CD8-positive, alpha-beta T cell (primary cell): ENCODE measurements at places on chromosomes 1 and 21.

GRCh38 chr1:243500512-243500911 is 244.7 kb downstream of the SDCCAG8 start:
- no peak for DNase-seq

DNA sequence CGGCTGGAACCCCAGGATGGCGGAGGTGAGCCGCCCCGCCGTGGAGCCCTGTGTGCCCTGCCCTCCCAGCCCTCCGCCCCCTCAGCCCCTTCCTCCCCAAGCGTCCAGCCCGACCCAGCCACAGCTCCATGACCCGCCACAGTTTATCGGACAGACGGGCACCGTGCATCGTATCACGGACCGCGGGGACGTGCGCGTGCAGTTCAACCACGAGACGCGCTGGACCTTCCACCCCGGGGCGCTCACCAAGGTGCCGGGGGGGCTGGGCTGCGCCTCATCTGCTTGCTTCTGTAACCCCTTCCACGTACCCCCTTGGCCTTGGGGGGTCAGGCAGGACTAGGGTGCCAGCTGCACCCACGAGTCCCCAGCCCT is 6.6 kb upstream of the MMP23B start:
- DNase-seq: peak; percentile 11

- no peak for DNase-seq
Observed at GRCh38 chr1:195141294-195141693, 1466.9 kb downstream of the KCNT2 start.

- no peak for DNase-seq
Observed at GRCh38 chr1:76933847-76934815, 66.9 kb downstream of the ST6GALNAC5 start.

DNA sequence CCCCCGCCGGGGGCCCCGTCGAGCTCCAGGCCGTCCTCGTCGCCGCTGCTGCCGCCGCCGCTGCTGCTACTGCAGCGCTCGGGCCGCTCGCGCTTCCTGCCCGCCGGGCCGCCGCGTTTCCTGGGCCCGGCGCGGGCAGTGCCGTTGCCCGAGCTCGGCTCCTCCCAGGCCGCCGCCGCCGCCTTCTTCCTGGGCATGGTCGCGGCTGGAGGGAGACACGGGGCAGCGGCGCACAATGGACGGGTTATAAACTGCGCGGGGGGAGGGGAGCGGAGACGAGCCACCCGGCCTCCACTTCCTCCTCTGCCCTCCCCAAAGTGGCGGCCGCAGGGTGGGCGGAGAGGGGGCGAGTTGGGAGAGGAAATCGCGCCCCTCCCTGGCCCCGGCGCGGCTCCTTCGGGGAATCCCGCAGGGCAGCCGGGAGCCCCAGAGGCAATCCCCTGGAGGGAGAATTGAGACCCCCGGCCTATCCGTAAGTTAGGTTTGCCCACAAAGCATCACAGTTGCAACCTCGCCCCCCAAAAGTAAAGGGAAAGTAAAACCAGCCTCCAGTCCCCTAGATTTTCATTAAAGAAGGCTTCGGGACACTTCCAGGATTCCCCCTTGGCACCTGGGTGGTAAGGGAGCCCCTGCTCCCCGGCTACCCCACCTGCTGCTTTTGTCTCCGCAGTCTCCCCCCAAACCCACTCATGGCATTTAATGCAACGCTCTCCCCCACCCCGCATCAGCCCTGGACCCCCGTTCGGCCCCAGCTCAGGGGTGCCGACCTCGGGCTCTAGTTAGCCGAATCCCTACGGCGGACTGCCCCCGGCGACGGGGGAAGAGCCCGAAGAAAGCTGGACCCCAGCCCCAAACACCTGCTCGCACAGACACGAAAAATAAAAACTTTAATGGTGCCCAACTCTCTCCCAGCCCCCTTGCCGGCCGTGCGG is 893 bp downstream of the RCC2 start:
- peak; percentile 59 for DNase-seq

GRCh38 chr21:34670962-34671348 is 2.2 kb downstream of the CLIC6 start:
- no peak for DNase-seq

- DNase-seq: no peak
Observed at GRCh38 chr1:160866001-160866694, 3.5 kb upstream of the CD244 start.

- no peak for DNase-seq
Observed at GRCh38 chr1:235357485-235358373, 9.5 kb upstream of the TBCE start.

- DNase-seq: no peak
Observed at GRCh38 chr1:71298633-71299032, 217.8 kb upstream of the ZRANB2 start.

DNA sequence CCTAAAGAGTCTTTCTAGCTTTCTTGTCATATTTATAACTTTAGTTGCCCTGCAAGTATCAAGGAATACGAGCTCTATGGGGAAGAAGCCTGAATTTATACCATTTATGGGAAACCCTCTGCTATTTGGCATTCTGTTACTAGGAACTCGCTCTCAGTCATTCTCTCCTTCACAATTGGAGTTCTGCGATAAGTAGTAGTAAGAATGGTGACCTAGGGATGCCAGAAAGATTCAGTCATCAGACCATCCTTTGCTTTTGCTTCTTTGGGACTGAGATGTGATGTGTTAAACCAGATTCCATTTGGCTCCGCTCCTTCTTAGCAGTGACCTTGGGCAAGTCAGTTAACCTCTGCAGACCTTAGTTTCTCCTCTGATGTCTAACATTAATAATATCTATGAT is 256.5 kb downstream of the FGGY start:
- no peak for DNase-seq

DNA sequence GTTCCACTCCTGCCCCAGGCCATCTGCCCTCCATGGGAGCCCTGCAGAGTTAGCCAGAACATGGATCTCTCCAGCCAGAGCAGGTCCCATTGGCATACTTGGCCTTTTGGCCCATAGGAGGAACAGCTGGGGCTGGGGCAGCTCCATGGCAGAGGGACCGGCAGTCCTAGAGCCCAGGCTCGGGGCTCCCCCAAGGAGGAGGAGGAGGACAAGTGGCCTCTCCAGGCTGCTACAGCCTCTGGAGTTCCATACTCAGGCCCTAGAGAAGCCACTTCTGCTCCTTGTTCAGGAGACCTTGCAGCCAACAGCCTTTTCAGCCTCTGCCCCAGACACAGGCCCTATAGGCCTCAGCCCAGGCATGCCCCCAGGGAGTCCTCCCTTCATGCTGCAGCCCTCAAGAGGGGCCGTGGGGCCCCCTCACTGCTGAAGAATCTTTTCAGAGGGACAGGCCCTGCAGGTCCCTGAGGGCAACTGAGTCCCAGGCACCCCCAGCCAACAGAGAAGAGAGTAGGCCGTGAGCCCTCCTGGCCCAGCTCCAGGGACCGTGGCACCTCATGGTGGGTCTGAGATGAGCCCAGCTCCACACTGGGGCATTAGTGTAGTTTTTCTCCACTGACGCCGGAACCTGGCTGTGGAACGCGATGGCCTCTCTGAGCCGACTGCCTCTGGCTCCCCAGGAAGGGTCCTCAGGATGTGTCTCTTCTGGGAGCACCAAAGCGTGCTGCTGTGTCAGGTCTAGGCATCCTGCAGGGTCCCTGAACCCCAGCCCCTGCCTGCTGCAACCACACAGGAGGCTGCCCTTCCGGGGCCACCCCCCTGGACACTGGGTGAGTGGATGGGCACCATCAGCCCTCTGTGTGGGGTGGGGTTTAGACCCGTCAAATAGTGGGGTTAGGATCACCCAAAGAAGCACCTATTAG is 297.6 kb upstream of the VAMP3 start:
- DNase-seq: no peak

DNA sequence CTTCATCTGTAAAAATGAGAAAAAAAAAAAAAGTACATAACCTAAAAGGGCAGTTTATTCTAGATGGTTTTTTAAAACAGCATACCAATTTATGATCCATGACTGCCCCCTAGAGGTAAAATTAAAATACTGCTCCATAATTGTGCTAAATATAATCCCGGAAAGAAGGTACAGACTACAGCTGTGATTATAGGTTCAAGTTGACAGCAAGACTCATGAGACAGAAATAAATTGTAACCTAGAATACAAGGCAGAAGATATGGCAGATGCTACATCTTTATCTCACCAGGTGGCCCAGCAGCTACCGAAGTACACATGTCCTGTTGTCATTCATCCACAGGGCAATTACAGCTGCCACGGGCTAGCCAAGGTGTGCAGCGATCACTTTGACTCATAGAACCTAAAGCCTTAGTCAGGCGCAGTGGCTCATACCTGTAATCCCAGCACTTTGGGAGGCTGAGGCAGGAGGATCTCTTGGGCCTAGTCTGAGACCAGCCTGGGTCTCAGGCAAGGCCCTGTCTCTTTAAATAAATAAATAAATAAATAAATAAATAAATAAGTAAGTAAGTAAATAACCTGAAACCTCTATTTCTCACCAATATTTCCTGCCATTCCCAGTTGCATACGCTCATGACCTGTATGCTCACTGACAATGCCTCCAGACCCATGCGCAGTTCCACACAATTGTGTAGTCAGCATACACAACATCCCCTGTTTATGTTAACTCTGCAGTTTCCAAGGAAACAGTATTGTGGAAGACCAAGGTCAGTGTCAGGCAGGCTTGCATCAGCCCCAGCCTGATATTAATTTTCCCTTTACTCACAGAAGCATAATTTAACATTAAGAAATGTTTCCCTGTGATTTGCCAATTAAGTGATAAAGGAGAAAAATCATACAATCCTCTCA is 18.3 kb upstream of the PPIE start:
- DNase-seq: no peak

GRCh38 chr1:14371771-14372497 is 226.6 kb upstream of the KAZN start:
- no peak for DNase-seq

- peak; percentile 8 for DNase-seq
Observed at GRCh38 chr1:7705048-7705907, 65.8 kb upstream of the VAMP3 start.

GRCh38 chr1:177648731-177649265 is 321.1 kb downstream of the SEC16B start:
- DNase-seq: no peak

DNA sequence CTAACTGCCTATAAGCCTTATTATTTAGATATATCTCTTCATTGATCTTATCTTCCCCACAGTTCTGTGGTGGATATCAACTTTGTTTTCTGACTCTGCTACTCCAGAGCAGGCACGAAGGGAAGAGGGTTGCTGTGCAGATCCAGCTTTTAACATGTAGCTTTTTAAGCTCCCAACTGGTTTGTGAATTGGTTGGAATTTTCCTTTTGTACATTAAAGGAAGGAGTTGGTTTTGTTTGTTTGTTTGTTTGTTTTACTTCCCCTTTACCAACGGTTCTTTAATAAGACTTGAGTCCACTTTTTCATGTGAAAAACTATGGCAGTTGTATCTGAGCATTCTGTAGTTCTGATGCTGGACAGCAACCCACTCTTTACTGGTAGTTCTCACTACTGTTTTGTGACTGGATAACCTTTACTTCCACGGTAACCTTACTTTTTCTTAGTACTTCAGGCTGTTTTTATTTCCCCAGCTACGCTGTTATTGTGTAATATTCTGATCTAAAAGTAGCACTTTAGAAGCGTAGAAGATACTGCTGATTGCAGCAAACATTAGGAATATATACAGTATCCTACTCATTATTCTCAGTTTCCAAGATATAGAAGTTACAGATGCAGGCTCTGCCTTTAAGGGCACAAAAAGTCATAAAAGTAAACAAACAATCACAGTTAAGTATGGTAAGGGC is 1.6 kb downstream of the GNPAT start:
- DNase-seq: no peak

GRCh38 chr21:20253261-20253660 is 744.9 kb upstream of the NCAM2 start:
- no peak for DNase-seq

GRCh38 chr21:28974531-28975227 is 18.0 kb downstream of the LTN1 start:
- DNase-seq: no peak

- DNase-seq: no peak
Observed at GRCh38 chr1:179178183-179178582, 51.3 kb downstream of the ABL2 start.

DNA sequence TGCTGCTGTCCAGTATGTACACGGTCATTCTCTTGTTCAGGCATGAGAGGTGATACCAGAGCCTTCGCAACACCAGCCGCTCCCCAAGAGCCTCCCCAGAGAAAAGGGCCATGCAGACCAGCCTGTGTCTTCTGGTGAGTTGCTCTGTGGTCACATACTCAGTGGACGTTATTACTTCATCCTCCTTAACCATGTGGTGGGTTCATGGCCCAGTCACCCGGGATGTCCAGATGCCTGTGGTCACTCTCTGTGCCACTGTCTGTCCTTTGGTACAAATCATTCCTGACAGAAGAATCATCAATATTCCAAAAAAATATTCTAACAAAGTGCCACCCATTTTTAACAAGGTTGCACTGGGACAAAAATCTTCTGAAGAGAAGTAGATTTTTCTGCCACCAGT is 8.8 kb upstream of the ZNF124 start:
- DNase-seq: no peak
